Naive B cell (primary cell): ENCODE measurements at places on chromosomes 3 and 15.

GRCh38 chr3:48423241-48423882 lies 6.5 kb downstream of the PLXNB1 start:
- no peak for DNase-seq

- peak; percentile 83 for DNase-seq
These were observed 61.8 kb upstream of the ANKRD28 start for GRCh38 chr3:15859507-15860013.

- no peak for DNase-seq
These were observed 68.7 kb upstream of the ATP10A start for GRCh38 chr15:25931851-25932250.

DNA sequence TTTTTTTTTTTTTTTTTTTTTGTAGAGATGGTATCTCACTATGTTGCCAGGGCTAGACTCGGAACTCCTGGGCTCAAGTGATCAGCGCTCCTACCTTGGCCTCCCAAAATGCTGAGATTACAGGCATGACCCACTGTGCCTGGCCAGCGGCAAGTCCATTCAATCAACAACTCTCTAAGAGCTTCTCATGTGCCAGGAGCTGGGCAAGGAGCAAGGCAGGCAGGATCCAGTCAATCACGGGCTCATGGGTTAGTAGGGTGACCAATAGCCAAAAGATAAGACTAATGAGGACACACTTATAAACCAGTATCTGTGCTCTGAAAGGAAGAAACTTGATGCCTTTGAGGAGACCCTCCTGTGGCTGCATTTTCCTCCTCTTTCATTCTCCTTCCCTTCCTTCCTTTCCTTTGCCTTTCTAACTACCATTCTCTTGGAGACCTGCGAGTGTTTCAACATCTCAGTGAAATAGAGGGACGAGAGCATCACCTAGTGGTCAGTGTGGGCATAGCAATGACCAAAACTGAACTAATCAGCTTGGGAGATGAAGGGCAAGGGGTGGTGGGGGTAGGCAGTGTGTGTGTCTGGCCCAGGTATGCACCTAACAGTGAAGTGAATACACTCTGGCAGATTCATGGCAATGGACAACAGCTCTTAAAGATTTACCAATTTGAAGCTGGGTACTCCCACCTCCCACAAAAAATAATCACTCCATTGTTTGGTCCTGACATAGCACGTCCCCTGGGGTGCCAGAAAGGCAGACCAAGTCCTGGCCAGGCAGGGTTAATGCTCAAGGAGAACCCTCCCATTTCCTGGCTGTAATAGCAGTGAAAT lies 6.3 kb downstream of the RPP25 start:
- peak; percentile 74 for DNase-seq

DNA sequence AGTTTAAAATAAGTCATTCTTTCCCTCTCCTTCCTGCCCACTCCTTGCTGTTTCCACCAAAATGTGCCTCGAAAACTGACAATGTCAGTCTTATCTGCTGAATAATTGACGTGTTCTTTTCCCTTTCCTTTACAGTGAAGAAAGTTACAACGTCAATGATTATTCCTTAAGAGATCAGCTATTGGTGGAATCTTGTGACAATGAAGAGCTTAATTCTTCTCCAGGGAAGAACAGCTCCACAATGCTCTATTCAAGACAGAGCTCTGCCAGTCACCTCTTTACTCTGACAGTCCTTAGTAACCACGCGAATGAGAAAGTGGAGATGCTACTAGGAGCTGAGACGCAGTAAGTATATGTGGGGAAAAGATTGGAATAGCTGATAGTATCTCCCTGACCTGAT lies 84.1 kb downstream of the DHX36 start:
- DNase-seq: no peak

- no peak for DNase-seq
These were observed 69.0 kb upstream of the SAMMSON start for GRCh38 chr3:69930564-69930963.

DNA sequence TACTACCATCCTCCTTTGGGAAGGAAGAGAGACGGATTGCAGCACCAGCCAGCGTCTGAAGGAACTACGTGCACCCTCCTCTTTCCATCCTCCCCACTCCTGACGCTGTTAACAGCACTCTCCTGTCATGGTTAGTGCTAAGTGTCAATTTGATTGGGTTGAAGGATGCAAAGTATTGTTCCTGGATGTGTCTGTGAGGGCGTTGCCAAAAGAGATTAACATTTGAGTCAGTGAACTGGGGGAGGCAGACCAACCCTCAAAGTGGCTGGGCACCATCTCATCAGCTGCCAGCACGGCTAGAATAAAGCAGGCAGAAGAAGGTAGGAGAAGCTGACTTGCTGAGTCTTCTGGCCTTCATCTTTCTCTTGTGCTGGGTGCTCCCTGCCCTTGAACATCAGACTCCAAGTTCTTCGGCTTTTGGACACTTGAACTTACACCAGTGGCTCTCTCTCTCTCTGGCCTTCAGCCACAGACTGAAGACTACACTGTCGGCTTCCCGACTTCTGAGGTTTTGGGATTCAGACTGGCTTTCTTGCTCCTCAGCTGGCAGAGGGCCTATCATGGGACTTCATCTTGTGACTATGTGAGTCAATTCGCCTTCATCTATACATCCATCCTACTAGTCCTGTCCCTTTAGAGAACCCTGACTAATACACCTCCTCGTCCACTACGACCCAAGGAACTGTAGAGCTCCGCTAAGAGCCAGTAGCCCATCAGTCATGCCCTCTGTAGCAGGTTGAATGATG lies 128.2 kb upstream of the HES1 start:
- no peak for DNase-seq

- DNase-seq: no peak
These were observed 117.7 kb upstream of the GRM7 start for GRCh38 chr3:6743067-6743720.

- DNase-seq: no peak
These were observed 31.5 kb downstream of the MRPS11 start for GRCh38 chr15:88498996-88499395.

DNA sequence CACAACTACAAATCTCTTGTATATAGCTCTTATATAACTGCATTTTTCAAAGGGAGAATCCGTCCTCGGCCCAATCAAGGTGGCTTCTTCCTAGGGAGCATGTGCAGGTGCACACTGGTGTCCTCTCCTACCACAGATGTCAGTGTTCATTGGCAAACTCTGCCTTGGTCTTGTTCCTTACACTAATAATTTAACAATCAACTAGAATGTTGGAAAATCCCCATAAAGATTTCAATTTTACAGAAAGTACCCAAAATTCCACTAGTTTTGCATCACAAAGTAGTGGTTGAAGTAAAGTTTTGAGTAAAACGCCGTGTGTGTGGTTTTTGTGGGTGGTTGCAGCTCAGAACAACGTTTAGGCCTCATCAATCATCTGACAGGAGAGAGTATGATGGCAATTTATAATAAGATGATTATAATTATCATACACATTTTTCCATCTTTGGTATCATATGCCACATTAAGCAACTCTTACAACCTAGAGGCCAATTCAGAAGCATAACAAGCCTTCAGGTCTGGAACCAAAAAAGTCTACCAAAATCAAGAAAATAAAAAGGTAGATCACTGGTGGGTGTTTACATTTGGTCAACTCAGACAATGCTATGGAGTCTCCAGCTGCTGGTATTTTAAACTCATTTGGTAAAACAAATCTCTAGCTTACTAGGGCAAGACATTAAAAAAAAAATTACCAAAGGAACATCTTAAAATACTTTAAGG lies 128.9 kb upstream of the BHLHE40 start:
- DNase-seq: no peak

- no peak for DNase-seq
These were observed 40.1 kb downstream of the OXSR1 start for GRCh38 chr3:38205472-38205805.

DNA sequence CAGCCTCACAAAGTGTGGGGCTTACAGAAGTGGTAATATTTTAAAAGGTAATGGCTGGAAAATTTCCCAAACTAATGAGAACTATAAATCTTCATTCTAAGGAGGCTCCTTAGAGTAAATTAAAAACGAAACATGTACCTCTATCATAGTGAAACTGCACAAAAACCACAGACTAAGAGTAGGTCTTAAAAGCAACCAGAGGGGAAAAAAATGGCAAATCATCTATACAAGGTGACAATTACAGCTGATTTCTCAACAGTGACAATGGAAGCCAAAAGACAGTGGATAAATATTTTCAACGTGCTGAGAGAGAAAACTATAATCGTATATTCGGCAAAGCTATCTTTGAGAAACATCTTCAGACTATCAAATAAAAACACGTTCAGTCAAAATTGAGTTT lies 20.6 kb downstream of the HEG1 start:
- no peak for DNase-seq

DNA sequence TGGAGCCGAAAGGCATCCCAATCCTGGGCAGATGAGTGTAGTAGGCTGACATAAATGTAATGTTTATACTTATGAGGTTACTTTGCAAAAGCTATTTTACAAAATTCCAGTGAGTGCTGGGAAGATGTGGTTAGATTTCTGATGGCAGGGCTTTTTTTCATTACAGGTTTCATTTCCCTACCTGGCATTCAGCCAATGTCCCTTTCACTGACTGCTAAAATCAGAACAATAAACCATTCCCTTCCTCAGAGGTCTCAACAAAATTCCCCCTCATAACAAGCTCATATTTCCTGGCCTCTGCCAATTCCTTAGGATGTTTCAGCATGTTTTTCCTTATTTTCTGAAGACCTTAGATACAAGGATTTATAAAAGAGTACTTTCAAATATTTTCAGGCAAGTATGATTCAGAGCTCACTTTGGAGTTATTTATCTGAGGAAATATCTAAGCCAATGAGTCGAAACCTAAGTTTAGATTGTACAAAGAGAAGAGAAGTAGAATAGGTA lies 40.9 kb upstream of the CCDC80 start:
- DNase-seq: no peak
